ENCODE measurements at places on chromosomes 12 and 14. TPM values are rescaled to one million over a fixed set of nuclear protein-coding genes. Genes with fewer than 3 reads are reported as not detected.

DNA sequence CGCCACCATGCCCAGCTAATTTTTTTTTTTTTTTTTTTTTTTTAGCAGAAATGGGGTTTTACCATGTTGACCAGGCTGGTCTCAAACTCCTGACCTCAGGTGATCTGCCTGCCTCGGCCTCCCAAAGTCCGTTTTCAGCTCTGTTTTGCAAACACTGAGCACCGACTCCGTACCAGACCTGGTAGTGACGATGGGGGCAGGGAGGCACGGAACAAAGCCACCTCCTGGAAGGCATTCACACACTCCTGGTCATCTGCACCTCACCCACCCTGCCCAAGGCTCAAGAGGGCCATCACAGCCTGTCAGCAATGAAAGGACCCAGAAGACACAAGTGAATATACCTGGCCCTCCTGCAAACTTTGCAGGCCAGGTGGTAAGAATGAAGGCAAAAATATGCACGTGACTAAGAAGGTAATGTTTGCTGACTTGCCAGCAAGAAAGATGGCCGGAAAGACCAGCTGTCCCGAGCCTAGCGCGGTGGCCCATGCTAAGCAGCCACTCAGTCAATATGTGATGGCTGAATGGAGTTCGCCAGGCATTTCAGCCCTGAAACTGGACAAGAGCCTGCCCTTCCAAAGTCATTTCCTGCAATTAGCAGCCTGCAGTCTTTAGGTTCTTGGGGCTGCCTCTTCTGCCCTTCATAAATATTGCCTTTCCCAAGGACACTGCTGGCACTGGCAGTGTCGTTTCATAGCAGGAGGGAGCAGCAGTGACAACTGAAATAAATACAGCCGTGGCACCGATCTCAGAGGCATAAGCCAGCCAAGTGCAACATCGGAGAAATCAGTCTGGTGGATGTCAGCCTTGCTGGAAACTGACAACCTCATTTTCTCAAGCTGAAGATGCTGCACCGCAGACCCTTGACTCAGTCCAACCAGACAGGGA lies 17.6 kb downstream of the MMAB start:
- DNase-seq = no peak
- H3K36me3 ChIP-seq = no peaks in the 10 kb centered on the region
- H3K27me3 ChIP-seq = no peaks in the 10 kb centered on the region
- no peak overlapping the region for H3K4me3 ChIP-seq
- no peak overlapping the region for H3K27ac ChIP-seq

The RNASE1 gene
- total RNA-seq = 62.5 TPM

The APOLD1 gene
- 12.6 TPM for total RNA-seq

DNA sequence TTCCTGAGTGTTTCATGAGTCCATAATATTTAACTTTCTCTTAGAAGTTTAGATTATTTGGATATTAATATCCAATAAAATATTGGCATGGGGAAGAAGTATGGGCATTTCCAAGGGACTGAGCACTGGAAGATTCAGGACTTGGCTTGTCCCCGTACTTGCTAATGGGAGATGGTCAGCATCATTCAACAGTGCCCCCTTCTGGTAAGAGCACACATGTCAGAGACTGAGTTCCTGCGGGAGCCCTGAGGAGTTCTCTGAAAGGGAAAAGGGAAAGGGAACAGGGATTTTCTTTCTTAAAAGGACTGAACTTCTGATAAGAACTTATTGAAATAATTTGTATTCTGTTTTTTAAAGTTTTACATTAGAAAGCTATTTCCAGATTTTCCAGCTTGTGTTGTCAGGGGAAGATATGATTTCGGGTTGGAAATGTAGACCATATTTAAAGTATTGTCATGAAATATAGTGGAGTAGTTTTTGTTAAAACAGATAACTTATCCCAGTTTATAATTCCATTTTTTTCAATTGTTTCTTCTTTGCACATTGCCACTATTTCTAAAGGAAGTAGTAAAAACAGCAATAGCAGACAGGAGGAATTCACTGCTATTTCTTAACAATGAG lies 59.8 kb upstream of the C12orf71 start:
- peak; percentile 57 for DNase-seq
- H3K4me1 ChIP-seq = no peaks in the 10 kb centered on the region
- no peaks in the 10 kb centered on the region for H3K27me3 ChIP-seq
- H3K27ac ChIP-seq = no peak overlapping the region
- no peak overlapping the region for H3K4me3 ChIP-seq

DNA sequence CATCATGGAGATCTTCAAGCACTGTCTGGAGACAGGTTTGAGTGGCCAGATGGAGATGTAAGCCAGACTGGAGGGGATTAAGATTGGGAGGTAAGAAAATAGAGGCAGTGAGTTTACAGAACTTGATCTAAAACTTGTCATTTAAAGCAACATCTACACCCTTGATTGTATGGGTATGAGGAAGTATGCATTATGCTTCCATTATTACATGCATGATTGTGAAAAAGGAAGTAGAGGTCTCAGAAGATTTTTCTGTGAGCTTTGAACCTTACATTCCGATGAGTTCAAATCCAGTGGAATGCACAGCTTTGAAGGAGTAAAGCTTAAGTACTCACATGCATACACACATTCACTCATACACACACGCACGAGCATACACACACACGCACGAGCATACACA lies 550.8 kb downstream of the MED13L start:
- no peak for DNase-seq
- no peaks in the 10 kb centered on the region for H3K27me3 ChIP-seq
- H3K4me1 ChIP-seq = no peaks in the 10 kb centered on the region
- H3K36me3 ChIP-seq = no peaks in the 10 kb centered on the region
- no peak overlapping the region for H3K27ac ChIP-seq

DNA sequence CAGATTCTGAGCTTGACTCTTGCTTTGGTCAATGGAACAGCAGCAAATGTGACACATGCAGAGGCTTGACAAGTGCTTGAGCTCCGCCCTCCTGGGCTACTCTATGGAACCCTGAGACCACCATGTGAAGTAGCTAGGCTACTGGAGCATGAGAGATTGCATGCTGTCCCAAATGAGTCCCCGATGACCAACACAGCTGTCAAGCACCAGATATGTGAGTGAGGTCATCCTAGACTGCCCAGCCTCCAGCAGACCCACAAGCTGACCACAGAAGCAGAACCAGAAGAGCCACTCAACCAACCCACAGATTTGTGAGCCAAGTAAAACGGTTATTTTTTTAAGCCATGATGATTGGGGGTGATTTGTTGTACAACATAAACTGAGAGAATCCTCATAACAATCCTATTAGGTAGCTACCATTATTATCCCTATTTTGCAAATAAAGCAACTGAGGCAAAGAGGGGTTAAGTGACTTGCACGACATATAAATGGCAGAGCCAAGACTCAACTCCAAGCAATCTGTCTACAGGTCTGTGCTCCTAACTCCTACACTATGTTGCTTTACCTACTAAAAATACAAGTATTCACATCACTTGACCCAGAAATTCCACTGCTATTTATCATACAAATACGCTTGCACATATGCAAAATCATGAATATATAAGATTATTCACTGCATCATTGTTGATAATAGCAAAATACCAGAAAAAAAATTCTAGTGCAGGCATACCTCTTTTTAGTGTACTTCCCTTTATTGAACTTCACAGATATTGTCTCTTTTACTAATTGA lies 136.2 kb downstream of the NDUFA12 start:
- H3K27ac ChIP-seq = no peak overlapping the region
- H3K4me3 ChIP-seq = no peak overlapping the region
- H3K27me3 ChIP-seq = no peaks in the 10 kb centered on the region
- DNase-seq = no peak
- peaks cover 11% of the 10 kb centered on the region for H3K4me1 ChIP-seq

The CD163 gene
- 58.2 TPM for total RNA-seq

- H3K36me3 ChIP-seq = no peaks in the 10 kb centered on the region
- DNase-seq = no peak
- H3K27me3 ChIP-seq = no peaks in the 10 kb centered on the region
- H3K4me3 ChIP-seq = no peak overlapping the region
- no peaks in the 10 kb centered on the region for H3K4me1 ChIP-seq
These were observed 21.8 kb upstream of the KRR1 start for GRCh38 chr12:75533239-75533638.

DNA sequence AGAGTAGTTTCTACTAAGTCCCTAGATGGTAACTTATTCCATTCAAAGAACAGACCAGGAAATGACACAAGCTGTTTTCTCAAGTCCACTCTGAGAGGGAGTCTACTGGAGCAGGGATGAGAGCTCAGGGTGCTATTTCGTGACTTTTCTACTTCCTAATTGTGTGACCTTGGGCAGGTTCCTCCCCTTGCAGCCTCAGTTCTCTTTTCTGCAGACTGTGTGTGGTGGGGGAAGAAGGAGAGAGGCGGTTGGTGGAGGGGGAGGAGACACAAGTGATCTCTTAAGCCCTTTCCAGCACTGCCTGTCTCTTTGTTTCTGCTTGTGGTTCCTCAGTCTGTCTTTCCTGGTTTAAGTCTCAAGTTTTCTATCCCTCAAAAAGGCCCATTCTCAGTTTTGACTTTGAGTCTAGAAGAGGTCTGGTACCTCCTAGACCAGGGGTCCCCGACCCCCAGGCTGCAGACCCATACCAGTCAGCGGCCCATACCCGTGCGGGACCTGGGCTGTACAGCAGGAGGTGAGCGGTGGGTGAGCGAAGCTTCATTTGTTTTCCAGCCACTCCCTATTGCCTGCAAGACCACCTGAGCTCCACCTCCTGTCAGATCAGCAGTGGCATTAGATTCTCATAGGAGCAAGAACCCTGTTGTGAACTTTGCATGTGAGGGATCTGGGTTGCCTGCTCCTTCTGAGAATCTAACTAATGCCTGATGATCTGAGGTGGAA lies 10.7 kb downstream of the FGF6 start:
- no peak for DNase-seq
- no peak overlapping the region for H3K4me3 ChIP-seq
- H3K36me3 ChIP-seq = no peaks in the 10 kb centered on the region
- H3K27ac ChIP-seq = no peak overlapping the region
- H3K4me1 ChIP-seq = no peaks in the 10 kb centered on the region

- H3K4me1 ChIP-seq = peaks cover 16% of the 10 kb centered on the region
- H3K4me3 ChIP-seq = peak overlapping the region; percentile 13
These were observed 1.4 kb upstream of the DNAJC22 start for GRCh38 chr12:49345051-49345824.

DNA sequence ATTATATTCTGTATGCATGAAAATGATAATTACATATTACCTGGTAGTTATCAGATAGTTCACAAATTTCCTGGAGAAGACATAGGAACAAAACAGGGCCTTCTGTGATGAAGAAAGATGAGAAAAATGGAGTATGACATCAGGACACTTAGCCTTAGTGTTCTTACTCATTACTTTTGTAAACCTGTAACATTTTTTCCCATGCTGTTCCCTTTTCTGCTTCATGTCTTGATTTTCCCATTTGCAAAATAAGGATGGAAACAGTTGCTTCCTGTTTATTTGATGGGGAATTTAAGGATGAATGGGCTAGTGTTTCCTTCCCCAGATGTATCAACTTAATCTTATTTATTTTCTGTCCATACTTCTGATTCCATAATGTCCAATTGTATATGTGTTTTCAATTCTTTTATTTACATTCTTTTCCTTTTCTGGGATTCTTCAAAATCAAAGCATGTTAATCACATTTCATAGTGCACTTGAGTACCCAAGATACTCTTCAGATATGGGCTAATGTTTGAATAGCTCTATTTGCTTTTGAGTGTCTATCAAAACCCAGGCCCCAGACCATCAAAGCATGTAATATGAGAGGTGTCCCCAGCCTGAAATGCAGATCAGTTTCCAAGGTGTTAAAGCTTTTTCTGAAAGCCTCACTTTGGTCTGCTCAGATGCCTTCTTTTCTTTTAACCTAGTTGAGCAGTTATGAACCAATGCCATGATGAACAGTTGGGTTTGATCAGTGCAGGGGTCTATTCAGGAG lies 260.5 kb downstream of the RAD51B start:
- no peaks in the 10 kb centered on the region for H3K36me3 ChIP-seq
- H3K4me1 ChIP-seq = peaks cover 1% of the 10 kb centered on the region
- H3K27me3 ChIP-seq = no peaks in the 10 kb centered on the region
- H3K4me3 ChIP-seq = no peak overlapping the region
- no peak overlapping the region for H3K27ac ChIP-seq
- DNase-seq = no peak

The SLC10A1 gene
- not detected for total RNA-seq

GRCh38 chr12:57435293-57435692 lies 709 bp downstream of the INHBC start:
- no peaks in the 10 kb centered on the region for H3K36me3 ChIP-seq
- no peak for DNase-seq
- no peaks in the 10 kb centered on the region for H3K4me1 ChIP-seq
- no peak overlapping the region for H3K4me3 ChIP-seq
- H3K27me3 ChIP-seq = no peaks in the 10 kb centered on the region

DNA sequence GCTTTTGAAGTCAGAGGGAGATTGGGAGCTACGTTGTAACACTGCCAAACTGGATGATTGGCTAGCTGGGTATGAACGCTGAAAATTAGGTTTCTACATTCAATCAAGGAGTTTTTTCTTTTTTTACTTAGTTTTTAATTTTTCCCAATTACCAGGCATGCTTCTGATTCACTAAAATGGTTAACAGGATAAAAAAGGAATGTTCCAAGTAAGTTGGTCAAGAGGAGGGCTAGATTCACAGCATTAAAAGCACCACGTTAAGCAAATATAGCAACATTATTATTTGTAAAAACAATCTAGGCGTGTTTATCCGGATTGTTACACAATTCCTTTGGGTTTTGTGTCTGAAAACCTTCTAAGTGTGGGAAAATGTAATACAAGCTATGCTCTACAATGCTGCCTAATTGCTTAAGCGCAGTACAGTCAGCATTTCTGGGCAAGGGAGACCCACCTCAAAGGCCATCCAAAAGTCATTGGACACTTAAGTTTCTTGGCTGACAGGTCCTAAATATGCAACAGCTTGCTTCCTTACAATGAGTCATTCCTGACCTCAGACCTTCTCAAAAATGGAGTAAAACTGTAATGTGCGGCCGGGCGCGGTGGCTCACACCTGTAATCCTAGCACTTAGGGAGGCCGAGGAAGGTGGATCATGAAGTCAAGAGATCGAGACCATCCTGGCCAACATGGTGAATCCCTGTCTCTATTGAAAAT lies 1.2 kb downstream of the RPLP0 start:
- no peaks in the 10 kb centered on the region for H3K36me3 ChIP-seq
- no peak overlapping the region for H3K27ac ChIP-seq
- peaks cover 10% of the 10 kb centered on the region for H3K4me1 ChIP-seq
- DNase-seq = peak; percentile 41
- H3K4me3 ChIP-seq = peak overlapping the region; percentile 96
